Dermis blood vessel endothelial cell (primary cell): ENCODE measurements at places on chromosomes 7 and 10. TPM values are rescaled to one million over a fixed set of nuclear protein-coding genes. Genes with fewer than 3 reads are reported as not detected.

GHITM gene
- 192 and 193 TPM in 2 replicates for total RNA-seq

STOX1 gene
- 0.33 and 0.34 TPM in 2 replicates for total RNA-seq

OR2A1 gene
- not detected in 2 replicates for total RNA-seq

CNTNAP2 gene
- total RNA-seq, result 0.23 TPM in 1 of 2 replicates, not detected in the other

YAE1 gene
- total RNA-seq, result 16.2 and 22.3 TPM in 2 replicates

ABCC2 gene
- total RNA-seq, result 0.79 and 1.5 TPM in 2 replicates

LRIT1 gene
- total RNA-seq, result not detected in 2 replicates

CPED1 gene
- total RNA-seq, result 1.9 and 2.3 TPM in 2 replicates

ETV1 gene
- total RNA-seq, result 5.6 and 10.4 TPM in 2 replicates

MSMB gene
- total RNA-seq, result not detected in 2 replicates

SHH gene
- total RNA-seq, result 0.05 TPM in 1 of 2 replicates, not detected in the other

SSC4D gene
- total RNA-seq, result 0.68 and 0.98 TPM in 2 replicates

MYOZ1 gene
- not detected in 2 replicates for total RNA-seq

TMEM196 gene
- not detected in 2 replicates for total RNA-seq

PLCE1 gene
- total RNA-seq, result 2.7 and 3.6 TPM in 2 replicates

LCOR gene
- total RNA-seq, result 14.8 and 23.8 TPM in 2 replicates

RASSF4 gene
- total RNA-seq, result 13.1 and 24.8 TPM in 2 replicates

NFE2L3 gene
- 33.4 and 38.6 TPM in 2 replicates for total RNA-seq

ZNF853 gene
- total RNA-seq, result 0.93 and 1.0 TPM in 2 replicates

RAPGEF5 gene
- 176 and 269 TPM in 2 replicates for total RNA-seq

ACHE gene
- total RNA-seq, result 1.2 and 4.9 TPM in 2 replicates

LRRD1 gene
- under 0.01 TPM in 1 of 2 replicates, not detected in the other for total RNA-seq

GIMAP4 gene
- total RNA-seq, result 388 and 408 TPM in 2 replicates

CALY gene
- not detected in 2 replicates for total RNA-seq

NYAP1 gene
- total RNA-seq, result 4.3 and 5.4 TPM in 2 replicates

CLCN1 gene
- total RNA-seq, result not detected in 2 replicates

ELN gene
- total RNA-seq, result 4.4 and 5.4 TPM in 2 replicates

PRRT4 gene
- total RNA-seq, result not detected in 2 replicates

SCIN gene
- total RNA-seq, result 0.17 and 2.6 TPM in 2 replicates

SNCG gene
- 111 and 117 TPM in 2 replicates for total RNA-seq

TUBAL3 gene
- total RNA-seq, result 0.28 and 0.34 TPM in 2 replicates

PYROXD2 gene
- 3.6 and 6.4 TPM in 2 replicates for total RNA-seq

ITGB1 gene
- 1,657 and 1,756 TPM in 2 replicates for total RNA-seq

GFRA1 gene
- total RNA-seq, result 36.4 and 51.3 TPM in 2 replicates

PRKG1 gene
- total RNA-seq, result 1.3 and 4.1 TPM in 2 replicates

DYDC2 gene
- not detected in 2 replicates for total RNA-seq

FRA10AC1 gene
- 5.1 and 5.8 TPM in 2 replicates for total RNA-seq

EFCAB10 gene
- not detected in 2 replicates for total RNA-seq

CYP2C19 gene
- total RNA-seq, result not detected in 2 replicates

KCNMA1 gene
- total RNA-seq, result under 0.01 and 0.05 TPM in 2 replicates

LDB3 gene
- not detected in 2 replicates for total RNA-seq

MYH16 gene
- 0.19 TPM in 1 of 2 replicates, not detected in the other for total RNA-seq

PNLIPRP1 gene
- total RNA-seq, result not detected in 2 replicates

MACC1 gene
- total RNA-seq, result under 0.01 and 0.17 TPM in 2 replicates

PRKAR2B gene
- total RNA-seq, result 38.5 and 57.2 TPM in 2 replicates
